ENCODE measurements at places on chromosomes 6 and 20. TPM values are rescaled to one million over a fixed set of nuclear protein-coding genes. Genes with fewer than 3 reads are reported as not detected.

OXT gene
- total RNA-seq = not detected

- no peak for DNase-seq
- H3K27ac ChIP-seq = no peak overlapping the region
- H3K4me3 ChIP-seq = no peak overlapping the region
- peaks cover 35% of the 10 kb centered on the region for H3K27me3 ChIP-seq
Measured at GRCh38 chr20:63177134-63177784, 38.7 kb downstream of the YTHDF1 start.

DNA sequence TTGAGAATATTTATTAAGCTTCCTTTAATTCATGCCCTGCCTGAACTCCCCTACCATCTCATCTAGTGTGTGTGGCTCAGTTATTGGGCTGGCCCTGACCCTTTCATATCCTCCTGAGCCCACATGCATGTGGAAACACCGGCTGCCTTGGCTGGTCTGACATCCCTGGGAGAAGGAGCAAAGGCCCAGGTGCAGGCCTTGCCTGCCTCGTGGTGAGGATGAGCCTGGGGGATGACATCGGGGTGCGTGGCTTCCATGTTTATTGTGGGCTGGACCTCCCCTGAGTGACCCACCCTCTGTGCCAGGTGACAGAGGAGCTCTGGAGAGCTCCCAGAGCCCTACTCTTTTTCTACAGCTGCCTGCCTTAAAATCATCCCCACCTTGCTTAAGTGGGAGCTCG, 69.1 kb downstream of the FOXA2 start:
- H3K4me1 ChIP-seq = no peaks in the 10 kb centered on the region
- H3K4me3 ChIP-seq = no peak overlapping the region
- no peaks in the 10 kb centered on the region for H3K36me3 ChIP-seq
- DNase-seq = no peak
- peaks cover 20% of the 10 kb centered on the region for H3K27me3 ChIP-seq

DNA sequence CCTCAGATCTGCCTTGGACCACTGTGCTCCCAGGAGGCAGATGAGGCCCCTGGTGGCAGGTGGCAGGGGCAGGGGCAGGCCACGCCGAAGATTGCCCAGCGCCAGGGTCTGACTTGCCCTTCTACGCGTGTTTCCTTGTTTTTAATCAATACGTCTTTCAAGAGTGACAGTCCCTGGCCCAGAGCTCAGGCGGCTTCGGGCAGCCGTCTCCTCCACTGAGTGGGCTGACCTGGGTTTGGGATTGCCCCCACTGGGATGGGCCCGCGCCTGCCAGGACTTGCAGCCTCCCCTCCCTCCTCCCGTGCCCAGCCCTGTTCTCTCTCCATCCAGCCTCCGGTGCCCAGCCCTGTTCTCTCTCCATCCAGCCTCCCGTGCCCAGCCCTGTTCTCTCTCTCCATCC, 21.2 kb downstream of the FRMD1 start:
- H3K27me3 ChIP-seq = peaks cover 4% of the 10 kb centered on the region
- no peak for DNase-seq
- H3K4me3 ChIP-seq = no peak overlapping the region
- peaks cover 11% of the 10 kb centered on the region for H3K4me1 ChIP-seq
- H3K27ac ChIP-seq = no peak overlapping the region

Measured in chondrocyte (in vitro differentiated cells).